ENCODE measurements at places on chromosomes 6 and 20.

GRCh38 chr6:96521644-96522464, at the start of gene UFL1:
Gene UFL1, plus strand, starts transcription at chr6:96521806. Its CDS starts 68 bp downstream, at chr6:96521874.
- peak; percentile 92 for DNase-seq

DNA sequence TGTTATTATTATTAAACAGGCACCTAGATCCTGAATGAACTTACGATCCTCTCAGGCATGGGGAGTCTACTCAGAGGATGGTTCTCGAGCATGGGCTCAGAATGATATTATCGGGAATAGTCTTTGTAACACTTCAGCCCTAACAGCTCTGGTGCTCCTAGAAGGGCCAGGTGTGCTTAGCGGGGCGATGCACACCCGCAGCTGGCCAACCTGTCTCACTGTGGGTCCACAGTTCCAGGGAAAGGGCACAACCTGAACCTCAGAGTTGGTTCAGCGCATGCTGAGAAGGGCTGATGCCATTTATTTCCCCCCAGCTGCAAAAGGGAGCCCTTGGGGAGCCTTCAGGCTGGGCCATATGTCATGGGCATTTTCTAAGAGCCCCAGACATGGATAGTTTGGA, 26.2 kb downstream of the RRAGD start:
- DNase-seq = no peak

GRCh38 chr20:57342829-57343228, 8.2 kb upstream of the RAE1 start:
- no peak for DNase-seq

- no peak for DNase-seq
Measured at GRCh38 chr6:137964876-137965275, 97.8 kb downstream of the TNFAIP3 start.

DNA sequence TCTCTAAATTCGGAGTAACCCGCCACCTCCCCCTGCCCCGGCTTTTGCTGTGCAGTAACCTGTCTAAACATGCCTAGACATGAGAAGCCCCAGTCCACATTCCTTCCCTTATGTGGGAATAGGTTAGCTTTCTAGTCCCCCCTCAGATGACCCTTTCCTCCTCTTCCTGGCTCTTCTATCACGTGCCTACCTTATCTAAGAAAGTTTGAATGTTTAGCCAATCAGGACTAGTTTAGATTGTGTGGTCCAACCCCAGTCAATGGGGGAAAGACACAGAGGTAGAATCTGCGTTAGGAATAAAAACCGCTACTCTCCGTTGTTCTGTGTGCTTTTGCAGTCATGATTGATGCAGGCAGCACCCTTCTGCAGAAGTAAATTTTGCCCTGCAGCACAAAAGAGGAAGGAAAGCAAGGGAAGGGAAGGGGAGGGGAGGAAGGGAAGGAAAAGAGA, 69.0 kb upstream of the CD93 start:
- no peak for DNase-seq

GRCh38 chr6:23218751-23219150, 649.4 kb downstream of the HDGFL1 start:
- no peak for DNase-seq

DNA sequence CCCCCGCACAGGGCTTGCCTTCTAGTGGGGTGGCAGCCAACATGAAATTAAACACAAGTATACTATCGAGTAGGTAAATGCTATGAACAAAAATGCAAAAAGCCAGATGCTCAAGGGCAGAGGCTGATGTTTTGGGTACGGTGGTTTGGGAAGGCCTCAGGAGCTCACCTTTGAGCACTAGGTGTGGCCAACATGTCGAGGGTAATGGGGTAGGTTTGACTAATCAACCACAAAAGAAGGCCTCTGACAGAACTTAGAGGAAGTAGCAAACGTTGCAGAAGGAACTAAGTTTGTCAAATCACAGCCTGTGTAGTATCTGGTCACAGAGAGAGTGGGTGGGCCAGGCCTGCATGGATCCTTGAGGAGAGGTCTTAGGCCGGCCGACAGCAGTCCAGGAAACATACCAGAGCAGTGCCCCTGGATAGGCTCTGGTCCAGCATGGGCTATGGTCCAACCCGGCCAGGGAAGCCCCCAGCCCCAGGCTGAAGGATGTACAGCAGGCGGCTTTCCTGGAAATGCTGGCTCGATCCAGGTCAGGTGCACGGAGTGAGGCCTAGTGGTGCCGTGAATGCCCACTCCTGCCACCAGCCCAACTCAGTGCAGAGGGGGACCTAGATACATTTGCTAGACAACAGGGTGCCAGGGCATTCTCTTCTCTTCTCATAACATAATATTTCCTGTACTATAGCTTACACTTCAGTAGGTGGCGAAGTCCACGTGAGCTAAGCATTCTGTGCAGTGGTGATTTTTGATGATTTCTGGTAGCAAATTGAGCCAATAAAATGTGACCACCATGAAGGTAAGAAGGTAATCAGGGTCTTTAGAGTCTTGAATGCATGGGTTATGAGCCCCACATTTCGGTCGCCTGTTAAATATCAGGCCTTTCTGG, 56.3 kb upstream of the CD93 start:
- peak; percentile 72 for DNase-seq

- DNase-seq = no peak
Measured at GRCh38 chr6:99894815-99895214, 99.2 kb downstream of the MCHR2 start.

GRCh38 chr6:166494757-166495486, 91.6 kb downstream of the RAMACL start:
- DNase-seq = no peak

GRCh38 chr6:91877994-91878393, 1291.1 kb upstream of the MAP3K7 start:
- DNase-seq = no peak

GRCh38 chr6:73231986-73232391, 6.7 kb upstream of the KHDC1L start:
- peak; percentile 43 for DNase-seq

GRCh38 chr6:116629563-116629981, 13.3 kb downstream of the RSPH4A start:
- DNase-seq = peak; percentile 42

DNA sequence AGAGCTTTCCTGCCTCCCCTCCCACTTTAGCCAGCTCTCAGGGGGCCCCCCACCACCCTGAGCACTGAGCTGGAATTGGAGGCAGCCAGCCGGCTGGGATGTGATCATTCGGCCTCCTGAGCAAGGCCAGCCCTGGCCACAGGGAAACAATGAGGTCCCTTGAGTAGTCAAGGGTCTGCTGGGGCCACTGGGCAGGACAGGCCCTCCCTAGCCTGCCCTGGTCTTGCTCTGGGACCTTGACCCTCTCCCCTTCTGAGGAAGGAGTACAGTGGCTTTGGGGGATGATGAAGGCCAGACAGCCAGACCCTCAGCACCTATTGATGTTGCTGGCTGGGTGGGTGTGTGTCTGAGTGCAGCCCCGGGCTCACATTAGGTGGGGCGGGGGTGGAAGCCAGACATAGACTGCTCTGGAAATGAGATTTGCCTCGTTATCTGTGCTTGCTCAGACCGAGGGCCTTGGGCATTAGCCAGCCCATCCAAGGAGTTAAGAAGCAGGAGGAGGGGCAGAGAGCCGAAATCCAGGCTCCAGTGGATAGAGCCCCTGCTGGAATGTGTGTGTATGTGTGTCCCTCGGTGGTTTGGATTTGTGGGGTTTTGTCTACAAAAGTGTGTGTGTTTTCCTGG, 21.3 kb downstream of the CD40 start:
- DNase-seq = no peak

GRCh38 chr6:139373928-139374356, 506 bp downstream of the CITED2 start:
- no peak for DNase-seq

- DNase-seq = no peak
Measured at GRCh38 chr6:35441205-35441604, 10.9 kb upstream of the FANCE start.

DNA sequence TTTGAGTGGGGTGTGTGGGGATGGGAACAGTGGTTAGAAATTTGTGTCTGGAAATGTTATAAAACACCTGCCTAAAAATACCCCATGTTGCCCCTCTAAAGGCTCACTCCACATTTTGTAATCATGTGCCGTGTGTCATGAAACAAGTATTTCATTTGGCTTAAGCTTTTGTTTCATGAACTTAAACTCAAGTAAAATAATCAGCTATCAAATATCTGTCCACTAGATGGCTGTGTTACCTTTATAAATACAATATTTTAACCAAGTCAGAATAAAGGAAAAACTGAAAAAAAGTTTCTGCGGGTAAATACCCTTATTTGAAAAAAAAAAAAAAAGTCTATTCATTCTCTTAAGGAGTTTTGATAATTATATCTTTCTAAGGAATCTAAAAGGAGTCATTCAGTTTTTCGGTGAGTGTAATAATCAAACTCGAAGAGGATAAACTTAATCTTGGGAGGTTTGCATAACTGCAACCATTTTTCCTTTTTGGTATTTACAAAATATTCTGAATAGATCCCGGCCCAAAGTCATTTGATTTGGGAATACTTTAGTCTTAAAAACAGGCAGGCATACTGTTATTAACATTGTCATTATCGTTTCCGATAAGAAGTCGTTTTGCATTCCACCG, 29.9 kb upstream of the MTRF1L start:
- peak; percentile 26 for DNase-seq

DNA sequence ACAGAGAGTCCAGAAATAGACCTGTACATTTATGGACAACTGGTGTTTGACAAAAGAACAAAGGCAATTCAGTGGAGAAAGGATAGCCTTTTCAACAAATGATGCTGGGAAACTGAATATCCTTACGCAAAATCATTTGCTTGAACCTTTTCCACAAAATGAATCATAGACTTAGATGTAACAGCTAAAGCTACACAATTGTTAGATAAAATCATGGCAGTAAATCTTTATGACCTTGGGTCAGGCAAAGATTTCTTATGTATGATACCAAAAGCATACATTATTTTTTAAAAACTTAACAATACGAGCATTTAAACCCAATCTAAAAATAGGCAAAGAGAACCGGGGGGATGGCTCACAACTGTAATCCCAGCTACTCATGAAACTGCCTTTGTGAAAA, 73.5 kb upstream of the DST start:
- no peak for DNase-seq

DNA sequence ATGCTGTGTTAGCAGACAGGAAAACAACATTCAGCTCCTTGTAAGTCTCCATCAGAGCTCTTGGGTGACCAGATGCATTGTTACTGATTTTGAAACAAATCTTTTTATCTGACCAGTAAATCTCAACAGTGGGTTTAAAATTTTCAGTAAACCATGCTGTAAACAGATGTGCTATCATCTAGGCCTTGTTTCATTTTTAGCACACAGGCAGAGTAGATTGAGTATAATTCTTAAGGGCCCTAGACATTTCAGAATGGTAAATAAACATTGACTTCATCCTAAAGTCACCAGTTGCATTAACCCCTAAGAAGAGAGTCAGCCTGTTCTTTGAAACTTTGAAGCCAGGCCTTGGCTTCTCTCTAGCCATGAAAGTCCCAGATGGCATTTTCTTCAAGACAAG, 237.2 kb upstream of the BMP2 start:
- DNase-seq = no peak

- no peak for DNase-seq
Measured at GRCh38 chr20:43824309-43825050, 90.2 kb upstream of the TOX2 start.

- DNase-seq = no peak
Measured at GRCh38 chr6:54135665-54136369, 24.6 kb downstream of the MLIP start.

GRCh38 chr6:15313367-15313766, 67.5 kb downstream of the JARID2 start:
- no peak for DNase-seq

DNA sequence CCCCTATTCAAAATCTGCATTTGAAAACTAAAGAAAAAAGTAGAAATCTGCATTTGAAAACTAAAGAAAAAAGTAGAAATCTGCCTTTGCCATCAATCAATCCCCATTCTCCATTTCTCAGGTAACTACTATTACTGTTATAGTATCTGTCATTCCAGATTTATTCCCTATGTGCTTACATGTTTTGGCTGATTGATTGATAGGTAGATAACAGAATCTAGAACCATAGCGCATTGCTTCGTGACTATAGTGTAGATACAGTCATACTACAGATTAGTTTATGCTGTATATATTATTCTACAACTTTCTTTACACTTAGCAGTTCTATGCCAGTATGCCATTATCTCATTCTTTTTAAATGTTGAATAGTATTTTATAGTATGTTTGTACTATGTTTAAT, 163.0 kb downstream of the SIM1 start:
- DNase-seq = no peak

DNA sequence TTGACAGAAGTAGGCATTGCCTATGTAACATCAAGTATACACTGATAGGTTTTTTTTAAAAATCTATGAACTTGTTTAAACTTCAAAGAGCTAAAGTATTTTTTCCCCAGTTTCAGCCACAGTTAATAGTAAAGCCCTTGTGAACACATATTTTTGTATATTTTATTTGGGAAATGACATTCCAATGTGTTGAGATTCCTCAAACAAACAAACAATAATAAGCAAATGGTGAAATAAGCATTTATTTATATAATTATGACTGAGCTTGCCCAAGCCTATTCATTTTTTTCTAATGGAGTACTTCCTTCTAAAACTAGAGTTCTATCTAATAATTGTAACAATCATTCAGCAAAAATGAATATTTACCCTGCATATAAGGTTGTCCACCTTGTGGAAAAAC, 12.5 kb downstream of the SYCP2 start:
- no peak for DNase-seq

GRCh38 chr6:44487002-44487401, 99.5 kb downstream of the CDC5L start:
- DNase-seq = no peak

DNA sequence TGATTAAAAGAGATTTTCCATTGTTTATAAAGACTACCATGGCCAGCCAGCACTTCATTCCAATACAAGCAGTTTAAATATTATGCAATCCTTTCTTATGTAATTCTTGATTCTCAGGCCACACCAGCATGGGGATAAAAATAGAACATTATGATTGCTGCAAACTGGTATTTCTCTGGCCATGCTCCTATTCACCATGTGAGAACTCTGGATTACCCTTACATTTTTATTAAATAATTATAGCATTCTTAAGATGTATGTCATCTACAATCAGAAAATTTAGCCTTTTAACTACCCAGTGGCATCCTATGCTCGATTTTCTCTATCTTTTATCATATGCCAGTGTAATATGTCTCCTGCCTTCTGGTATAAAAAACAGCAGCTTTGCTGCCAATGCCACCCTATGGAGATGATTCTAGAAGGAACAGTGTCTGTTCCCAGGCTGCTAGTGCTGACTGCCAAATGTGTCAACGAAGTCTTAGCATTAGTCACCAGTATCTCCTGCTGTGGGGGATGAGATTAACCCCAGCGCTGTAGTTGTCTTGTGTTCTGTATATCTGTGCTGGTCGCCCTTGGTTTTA, 501.4 kb downstream of the BCKDHB start:
- peak; percentile 78 for DNase-seq

- no peak for DNase-seq
Measured at GRCh38 chr6:29680904-29681303, at the start of gene ZFP57. Gene ZFP57, minus strand, starts transcription at chr6:29681152. Its CDS starts 4,149 bp downstream, at chr6:29677003.

- peak; percentile 71 for DNase-seq
Measured at GRCh38 chr6:2196079-2196679, 49.2 kb downstream of the GMDS start.
